ENCODE measurements at places on chromosomes 5 and 9. TPM values are rescaled to one million over a fixed set of nuclear protein-coding genes. Genes with fewer than 3 reads are reported as not detected.

Gene SLC25A2
- 0.25 TPM for total RNA-seq

- no peak for DNase-seq
- no peak overlapping the region for H3K27ac ChIP-seq
- H3K4me1 ChIP-seq, result peaks cover 3% of the 10 kb centered on the region
Observed at GRCh38 chr9:128384801-128385495, 13.8 kb downstream of the URM1 start.

Gene CCDC180
- total RNA-seq, result 3.5 TPM

GRCh38 chr5:130514984-130515690, 610.9 kb downstream of the CHSY3 start:
- DNase-seq, result peak; percentile 93
- H3K27me3 ChIP-seq, result no peaks in the 10 kb centered on the region
- H3K4me1 ChIP-seq, result peaks cover 10% of the 10 kb centered on the region
- peak overlapping the region; percentile 58 for H3K27ac ChIP-seq

GRCh38 chr5:85000671-85001070, 616.0 kb upstream of the EDIL3 start:
- H3K36me3 ChIP-seq, result no peaks in the 10 kb centered on the region
- H3K4me1 ChIP-seq, result no peaks in the 10 kb centered on the region
- DNase-seq, result peak; percentile 49
- no peak overlapping the region for H3K27ac ChIP-seq
- H3K4me3 ChIP-seq, result no peak overlapping the region

Gene PELO
- 75.8 TPM for total RNA-seq

DNA sequence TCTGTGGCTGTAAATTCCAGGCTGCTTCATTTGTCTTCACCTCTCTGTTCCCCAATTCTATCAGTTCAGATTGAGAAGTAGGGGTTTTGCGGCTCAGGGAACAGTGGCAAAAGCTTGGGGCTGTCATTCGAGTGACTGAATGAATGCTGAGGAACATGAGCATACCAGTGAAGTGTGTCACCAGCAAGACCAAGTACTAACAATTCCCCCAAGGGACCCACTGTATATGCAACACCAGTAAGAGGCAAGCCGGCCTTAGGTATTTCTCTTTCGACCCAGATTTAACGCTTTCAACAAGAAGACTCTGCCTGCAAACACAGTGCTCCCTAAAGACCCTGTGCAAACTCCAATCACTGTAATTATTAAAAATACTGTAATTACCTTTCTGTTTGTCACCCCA, 25.8 kb downstream of the KLHL3 start:
- H3K36me3 ChIP-seq, result no peaks in the 10 kb centered on the region
- H3K4me3 ChIP-seq, result no peak overlapping the region
- no peak overlapping the region for H3K27ac ChIP-seq
- H3K4me1 ChIP-seq, result no peaks in the 10 kb centered on the region
- DNase-seq, result no peak
- H3K27me3 ChIP-seq, result no peaks in the 10 kb centered on the region

- no peak overlapping the region for H3K4me3 ChIP-seq
- no peaks in the 10 kb centered on the region for H3K4me1 ChIP-seq
- no peak overlapping the region for H3K27ac ChIP-seq
- H3K27me3 ChIP-seq, result no peaks in the 10 kb centered on the region
- H3K36me3 ChIP-seq, result no peaks in the 10 kb centered on the region
- DNase-seq, result no peak
Observed at GRCh38 chr5:165188556-165189175, 1683.2 kb downstream of the MAT2B start.

GRCh38 chr5:94102849-94103248, 361.4 kb upstream of the POU5F2 start:
- no peak overlapping the region for H3K4me3 ChIP-seq
- no peak overlapping the region for H3K27ac ChIP-seq
- H3K4me1 ChIP-seq, result no peaks in the 10 kb centered on the region
- H3K27me3 ChIP-seq, result no peaks in the 10 kb centered on the region
- DNase-seq, result no peak

DNA sequence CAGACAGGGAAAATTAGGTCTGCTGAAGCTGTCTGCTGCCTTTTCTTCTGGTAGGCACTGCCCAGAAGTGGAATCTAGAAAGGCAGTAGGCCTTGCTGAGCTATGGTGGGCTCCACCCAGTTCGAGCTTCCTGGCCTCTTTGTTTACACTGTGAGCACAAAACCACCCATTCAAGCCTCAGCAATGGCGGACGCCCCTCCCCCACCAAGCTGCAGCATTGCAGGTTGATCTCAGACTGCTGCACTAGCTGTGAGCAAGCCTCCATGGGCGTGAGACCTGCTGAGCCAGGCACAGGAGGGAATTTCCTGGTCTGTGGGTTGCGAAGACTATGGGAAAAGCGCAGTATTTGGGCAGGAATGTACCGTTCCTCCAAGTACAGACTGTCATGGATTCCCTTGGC, 18.5 kb downstream of the AGTPBP1 start:
- H3K4me1 ChIP-seq, result no peaks in the 10 kb centered on the region
- no peak overlapping the region for H3K27ac ChIP-seq
- no peak overlapping the region for H3K4me3 ChIP-seq
- no peaks in the 10 kb centered on the region for H3K27me3 ChIP-seq

GRCh38 chr5:172093965-172094364, 87.5 kb upstream of the FBXW11 start:
- no peaks in the 10 kb centered on the region for H3K4me1 ChIP-seq
- H3K27ac ChIP-seq, result no peak overlapping the region
- H3K27me3 ChIP-seq, result no peaks in the 10 kb centered on the region
- H3K36me3 ChIP-seq, result peaks cover 8% of the 10 kb centered on the region
- no peak for DNase-seq
- no peak overlapping the region for H3K4me3 ChIP-seq

- no peaks in the 10 kb centered on the region for H3K36me3 ChIP-seq
- H3K27ac ChIP-seq, result no peak overlapping the region
- peak; percentile 38 for DNase-seq
- H3K27me3 ChIP-seq, result no peaks in the 10 kb centered on the region
Observed at GRCh38 chr5:134432677-134433359, 21.1 kb upstream of the CDKN2AIPNL start.

DNA sequence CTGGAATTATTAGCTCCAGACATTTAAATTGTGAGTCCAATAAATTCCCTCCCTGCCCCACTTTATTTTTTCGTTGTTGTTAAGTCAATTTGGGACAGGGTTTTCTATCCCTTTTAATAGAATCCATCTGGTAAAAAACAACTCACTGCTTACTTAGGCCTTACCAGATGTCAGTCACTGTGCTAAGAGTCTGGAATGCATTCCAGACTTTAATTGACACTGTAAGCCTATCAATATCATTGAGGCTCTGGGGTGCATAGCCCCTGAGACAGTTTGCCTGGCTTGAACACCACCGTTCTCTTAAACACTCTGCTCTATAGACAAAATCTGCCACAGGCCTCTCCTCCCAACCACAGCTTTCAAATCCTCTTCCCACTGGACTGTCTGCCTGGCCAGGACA, 175.9 kb downstream of the NSG2 start:
- H3K4me3 ChIP-seq, result no peak overlapping the region
- H3K4me1 ChIP-seq, result no peaks in the 10 kb centered on the region
- no peaks in the 10 kb centered on the region for H3K27me3 ChIP-seq
- no peak for DNase-seq
- no peaks in the 10 kb centered on the region for H3K36me3 ChIP-seq
